ENCODE measurements at places on chromosomes 2 and 18. TPM values are rescaled to one million over a fixed set of nuclear protein-coding genes. Genes with fewer than 3 reads are reported as not detected.

The TAF4B gene
- 11.3 TPM for polyA plus RNA-seq

DNA sequence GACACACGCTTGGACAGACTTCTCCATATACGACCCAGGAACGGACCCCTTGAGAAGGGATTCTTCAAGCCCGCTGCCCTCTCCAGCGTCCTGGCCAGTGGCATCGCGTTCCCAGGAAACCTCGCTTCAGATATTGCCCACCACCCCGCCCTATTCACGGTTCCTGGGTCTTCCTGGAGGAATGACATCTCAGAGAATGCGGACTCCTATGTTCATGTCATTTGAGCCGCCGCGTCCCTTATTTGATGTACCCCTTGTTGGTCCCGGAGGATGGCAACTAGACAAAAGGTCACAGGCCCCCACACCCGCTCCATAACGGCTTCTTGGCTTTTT is 588 bp upstream of the CCDC93 start:
- no peak for DNase-seq
- peak overlapping the region; percentile 98 for H3K4me3 ChIP-seq

DNA sequence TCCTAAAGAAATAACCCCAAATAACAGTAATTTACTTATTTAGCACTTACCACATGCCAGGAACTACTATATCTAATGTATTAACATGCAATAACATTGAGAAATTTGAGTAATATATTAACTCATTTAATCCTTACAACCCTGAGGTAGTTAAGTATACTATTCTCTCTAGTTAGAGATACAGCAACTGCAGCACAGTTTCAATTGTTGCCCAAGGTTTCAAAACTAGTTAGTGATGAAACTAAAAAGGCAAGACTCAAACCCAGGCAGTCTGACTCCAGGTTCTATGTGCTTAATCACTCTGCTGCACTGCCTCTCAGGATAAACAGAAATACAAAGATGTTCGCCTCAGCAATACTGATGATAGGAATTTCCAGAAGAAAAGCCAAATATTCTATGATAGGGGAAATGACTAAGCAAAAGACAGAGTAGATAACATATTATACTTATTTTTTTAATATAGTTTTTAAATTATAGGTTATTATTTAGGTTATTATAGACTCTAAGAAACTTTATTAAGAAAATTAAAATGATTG is 88.0 kb downstream of the SS18 start:
- no peak for DNase-seq
- no peak overlapping the region for H3K4me3 ChIP-seq
- H3K27ac ChIP-seq, result no peak overlapping the region

DNA sequence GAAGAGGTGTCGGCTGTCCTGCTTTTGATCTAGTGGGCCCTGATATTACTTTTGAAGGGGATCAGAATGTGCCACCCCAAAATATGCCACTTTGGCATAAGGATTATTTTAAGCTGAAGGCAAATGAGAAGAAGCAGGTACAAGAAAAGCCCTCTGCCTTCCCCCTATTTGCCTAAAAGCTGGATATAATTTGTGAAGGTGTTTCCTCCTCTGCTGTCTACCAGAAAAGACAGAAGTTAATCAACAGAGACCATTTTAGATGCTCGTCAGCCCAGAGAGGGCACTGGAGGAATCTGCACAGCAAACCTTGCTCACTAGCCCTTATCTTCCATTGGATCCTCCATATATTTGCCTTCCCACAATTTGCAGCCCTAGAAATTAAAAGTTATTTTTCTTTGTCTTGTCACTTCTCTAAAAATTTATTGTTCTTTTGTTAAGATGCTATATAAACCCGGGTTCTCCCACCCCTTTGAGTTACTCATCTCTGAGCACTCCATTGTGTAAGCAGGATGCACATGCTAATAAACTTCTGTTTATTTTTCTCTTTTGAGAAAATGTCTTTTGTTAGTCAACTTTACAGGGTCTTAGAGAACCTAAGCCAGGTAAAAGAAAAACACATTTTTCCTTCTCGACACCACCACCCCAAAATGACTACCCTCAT is 163.2 kb upstream of the SLC1A4 start:
- H3K4me1 ChIP-seq, result peaks cover 15% of the 10 kb centered on the region
- DNase-seq, result no peak
- H3K4me3 ChIP-seq, result no peak overlapping the region
- peak overlapping the region; percentile 52 for H3K27ac ChIP-seq
- no peaks in the 10 kb centered on the region for H3K36me3 ChIP-seq

GRCh38 chr2:81324046-81324445 is 1019.5 kb upstream of the LRRTM1 start:
- no peaks in the 10 kb centered on the region for H3K36me3 ChIP-seq
- no peak overlapping the region for H3K4me3 ChIP-seq
- no peak overlapping the region for H3K27ac ChIP-seq
- H3K4me1 ChIP-seq, result no peaks in the 10 kb centered on the region
- no peak for DNase-seq
- H3K27me3 ChIP-seq, result no peaks in the 10 kb centered on the region

- no peaks in the 10 kb centered on the region for H3K4me1 ChIP-seq
- H3K36me3 ChIP-seq, result no peaks in the 10 kb centered on the region
- DNase-seq, result no peak
- no peak overlapping the region for H3K4me3 ChIP-seq
- H3K27me3 ChIP-seq, result no peaks in the 10 kb centered on the region
- no peak overlapping the region for H3K27ac ChIP-seq
Measured at GRCh38 chr18:4068552-4069158, 386.5 kb downstream of the DLGAP1 start.

GRCh38 chr2:15457868-15458267 is 103.3 kb downstream of the NBAS start:
- peaks cover 5% of the 10 kb centered on the region for H3K4me1 ChIP-seq
- H3K27ac ChIP-seq, result no peak overlapping the region
- peaks cover 30% of the 10 kb centered on the region for H3K36me3 ChIP-seq
- DNase-seq, result no peak
